ENCODE measurements at places on chromosomes 3 and 15. TPM values are rescaled to one million over a fixed set of nuclear protein-coding genes. Genes with fewer than 3 reads are reported as not detected.

- H3K36me3 ChIP-seq, result no peaks in the 10 kb centered on the region
- DNase-seq, result peak; percentile 62
- no peak overlapping the region for H3K4me3 ChIP-seq
- peaks cover 13% of the 10 kb centered on the region for H3K4me1 ChIP-seq
- H3K27me3 ChIP-seq, result peaks cover 15% of the 10 kb centered on the region
- no peak overlapping the region for H3K27ac ChIP-seq
Measured at GRCh38 chr3:71585887-71586809, 2.6 kb upstream of the FOXP1 start.

DNA sequence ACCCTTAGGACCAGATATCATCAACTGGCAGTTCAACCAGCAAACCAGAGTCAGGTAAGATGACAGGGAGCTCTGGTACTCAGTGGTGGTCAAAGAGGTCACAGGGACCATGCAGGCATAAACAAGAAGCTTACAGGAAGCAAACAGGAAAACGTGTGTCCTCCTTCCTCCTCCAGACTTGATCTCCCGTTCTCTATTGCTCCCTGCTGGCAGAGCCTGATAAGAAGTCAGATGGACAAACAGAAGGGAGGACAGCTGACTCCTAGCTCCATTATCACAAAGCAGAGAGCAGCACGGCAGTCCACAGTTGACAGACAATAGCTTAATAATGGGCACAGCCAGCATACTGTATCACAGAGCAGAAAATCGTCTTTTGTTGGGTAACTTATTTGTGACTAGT is 156.5 kb upstream of the SLC2A2 start:
- H3K4me3 ChIP-seq, result no peak overlapping the region
- H3K36me3 ChIP-seq, result no peaks in the 10 kb centered on the region
- no peak for DNase-seq
- no peaks in the 10 kb centered on the region for H3K27me3 ChIP-seq
- H3K27ac ChIP-seq, result no peak overlapping the region

- H3K4me1 ChIP-seq, result no peaks in the 10 kb centered on the region
- DNase-seq, result no peak
- no peaks in the 10 kb centered on the region for H3K36me3 ChIP-seq
- H3K27ac ChIP-seq, result no peak overlapping the region
- H3K27me3 ChIP-seq, result no peaks in the 10 kb centered on the region
- no peak overlapping the region for H3K4me3 ChIP-seq
Measured at GRCh38 chr15:31905054-31905453, 125.3 kb upstream of the CHRNA7 start.

INKA1 gene
- 15.4 TPM for polyA plus RNA-seq

TMOD2 gene
- polyA plus RNA-seq, result 6.1 TPM
